ENCODE measurements at places on chromosomes 4 and X.

DNA sequence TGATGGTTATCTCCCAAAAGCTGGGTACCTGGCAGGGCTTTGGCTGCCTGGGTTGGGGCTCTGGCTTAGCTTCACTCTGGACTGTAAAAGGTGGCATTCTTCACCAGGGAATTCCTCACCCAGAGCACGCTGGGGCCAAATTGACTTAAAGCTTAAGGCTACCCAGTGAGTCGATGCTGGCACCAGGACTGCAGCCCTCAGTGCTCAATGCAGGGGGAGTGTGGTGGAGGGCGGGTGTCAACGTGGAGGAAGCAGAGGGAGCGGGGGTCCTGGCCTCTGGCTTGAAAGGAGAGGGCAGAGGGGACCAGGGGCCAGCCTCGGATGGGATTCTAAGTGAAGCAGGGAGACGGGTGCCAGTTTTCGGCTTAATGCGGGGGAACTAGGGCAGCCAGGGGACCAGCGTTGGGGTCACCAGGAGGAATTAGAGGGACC lies 446 bp upstream of the FAM50A start:
- DNase-seq: no peak

DNA sequence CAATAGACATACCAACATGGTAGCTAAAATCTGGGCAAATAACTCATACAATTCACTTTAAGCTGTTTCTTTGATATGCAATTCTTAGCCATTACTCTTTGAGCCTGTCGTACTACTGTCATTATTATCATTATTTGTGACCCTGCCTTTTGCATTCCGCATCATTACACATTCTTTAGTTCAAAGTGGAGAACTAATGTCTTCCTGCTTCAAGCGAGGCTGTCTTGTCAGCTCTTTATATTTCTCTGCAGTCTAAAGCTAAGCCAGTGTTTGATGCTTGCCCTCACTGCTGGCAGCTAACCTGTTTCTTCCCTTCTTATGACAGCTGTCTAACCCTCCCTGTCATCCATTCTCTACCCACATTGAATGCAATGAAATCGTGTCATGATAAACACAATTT lies 186.8 kb downstream of the FAT4 start:
- no peak for DNase-seq

- DNase-seq: no peak
Observed at GRCh38 chrX:70496491-70496890, 51.9 kb downstream of the DLG3 start.

GRCh38 chr4:150826306-150826705 lies 188.8 kb downstream of the LRBA start:
- DNase-seq: no peak

- DNase-seq: no peak
Observed at GRCh38 chrX:47170861-47171692, 22.6 kb upstream of the UBA1 start.

DNA sequence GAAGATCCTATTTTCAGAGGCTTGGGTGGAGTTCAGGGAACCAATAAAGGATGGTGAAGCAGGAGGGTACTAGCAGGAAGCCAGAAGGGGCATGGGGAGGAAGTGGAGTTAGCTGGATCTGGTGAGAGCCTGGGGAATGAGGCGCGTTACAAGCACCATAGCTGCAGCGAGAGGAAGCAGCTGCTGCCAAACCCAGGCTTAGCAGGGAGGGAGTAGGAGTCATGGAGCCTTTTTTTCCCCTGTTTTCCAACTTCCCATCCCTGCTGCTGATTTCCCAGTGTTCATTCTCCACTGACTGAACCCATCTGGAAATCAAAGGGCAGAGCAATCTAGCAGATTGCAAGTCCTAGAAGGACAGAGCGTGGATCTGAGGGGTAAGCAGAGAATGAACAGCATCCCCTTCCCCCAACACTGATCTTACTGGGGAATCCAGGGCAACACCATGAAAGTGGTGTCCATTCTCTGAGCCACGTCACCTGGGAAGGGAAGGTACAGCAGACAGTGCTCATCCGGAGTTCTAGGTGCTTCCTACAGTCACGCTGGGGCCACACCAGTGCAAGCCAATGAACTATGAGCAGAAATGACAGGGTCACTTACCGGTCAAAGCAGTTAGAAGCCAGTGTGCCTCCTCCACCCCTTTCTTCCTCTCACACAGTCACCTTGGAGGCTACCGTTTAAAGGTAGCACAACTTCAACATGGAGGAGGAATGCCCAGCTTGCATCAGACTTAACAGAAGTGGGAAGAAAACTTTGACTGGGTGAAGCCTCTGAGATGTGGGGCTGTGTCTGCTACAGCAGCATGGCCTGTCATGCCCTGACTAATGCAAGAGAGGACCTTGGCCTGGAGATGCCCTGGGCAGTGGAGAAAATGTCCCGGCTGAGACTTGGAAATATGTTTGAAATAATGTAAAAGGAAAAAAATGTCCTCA lies 36.7 kb downstream of the SMIM20 start:
- no peak for DNase-seq

GRCh38 chr4:138802499-138802898 lies 213.1 kb upstream of the NOCT start:
- no peak for DNase-seq

GRCh38 chr4:189385098-189385497 lies 555.6 kb upstream of the FRG1 start:
- DNase-seq: no peak

DNA sequence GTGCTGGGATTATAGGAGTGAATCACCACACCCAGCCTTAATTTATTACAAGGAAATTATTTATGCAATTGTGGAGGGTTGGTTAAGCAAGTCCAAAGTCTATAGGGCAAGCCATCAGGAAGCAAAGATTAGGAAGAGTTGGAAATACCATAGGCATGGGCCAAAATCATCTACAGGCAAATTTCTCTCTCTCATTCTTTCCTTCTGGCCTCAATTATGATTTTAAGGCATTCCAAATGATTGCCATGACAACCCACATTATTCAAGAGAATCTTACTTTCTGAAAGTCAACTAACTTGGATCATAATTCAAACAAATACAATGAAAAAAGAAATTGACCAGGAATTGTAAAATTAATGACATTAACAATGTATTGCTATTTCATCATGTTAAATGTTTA lies 400.8 kb downstream of the GPM6A start:
- DNase-seq: no peak

DNA sequence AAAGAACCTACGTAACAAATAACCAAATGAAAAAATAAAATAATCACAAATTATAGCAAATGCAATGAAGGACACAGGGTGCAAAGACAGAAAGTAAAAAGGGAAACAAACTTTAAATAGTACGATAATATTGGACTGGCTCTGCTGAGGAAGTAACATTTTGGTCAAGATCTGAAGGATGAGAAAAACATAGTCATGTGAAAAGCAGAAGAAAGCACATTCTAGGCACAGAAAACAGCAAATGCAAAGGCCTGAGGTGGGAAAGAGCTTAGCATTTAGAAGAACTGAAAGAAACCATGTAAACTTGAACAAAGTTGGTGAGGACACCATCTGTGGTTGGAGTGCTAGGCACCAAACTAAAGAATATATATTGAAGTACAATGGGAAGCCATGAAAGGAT lies 111.2 kb downstream of the PPP3CA start:
- no peak for DNase-seq

DNA sequence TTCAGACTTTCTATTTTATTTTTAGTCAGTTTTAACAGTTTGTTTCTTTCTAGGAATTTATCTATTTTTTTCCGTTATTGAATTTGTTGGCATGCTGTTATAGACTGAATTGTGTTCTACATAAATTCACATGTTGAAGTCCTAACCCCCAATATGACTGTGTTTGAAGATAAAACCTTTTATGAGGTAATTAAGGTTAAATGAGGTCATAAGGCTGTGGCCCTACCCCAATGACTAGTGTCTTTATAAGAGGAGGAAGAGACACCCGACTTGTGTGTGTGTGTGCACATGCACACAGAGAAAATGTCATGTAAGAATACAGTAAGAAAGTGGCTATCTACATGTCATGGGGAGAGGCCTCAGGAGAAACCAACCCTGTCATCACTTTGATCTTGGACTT lies 146.3 kb downstream of the BRWD3 start:
- DNase-seq: no peak

DNA sequence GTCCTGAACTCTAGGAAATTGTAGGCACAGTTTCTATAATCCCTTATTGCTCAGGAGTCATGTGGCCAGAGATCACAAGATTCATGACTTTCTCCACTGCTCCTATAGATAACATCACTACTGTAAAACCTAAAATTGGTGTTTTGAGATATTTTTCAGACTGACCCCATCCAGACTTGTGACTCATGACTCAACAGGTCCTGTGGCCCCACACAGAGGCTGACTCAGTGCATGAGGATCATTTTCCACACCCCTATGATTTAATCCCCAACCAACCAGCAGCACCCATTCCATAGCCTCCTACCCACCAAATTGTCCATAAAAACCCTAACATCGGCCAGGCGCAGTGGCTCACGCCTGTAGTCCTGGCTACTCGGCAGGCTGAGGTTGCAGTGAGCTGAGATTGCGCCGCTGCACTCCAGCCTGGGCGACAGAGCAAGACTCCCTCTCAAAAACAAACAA lies 13.2 kb upstream of the XIAP start:
- DNase-seq: no peak

DNA sequence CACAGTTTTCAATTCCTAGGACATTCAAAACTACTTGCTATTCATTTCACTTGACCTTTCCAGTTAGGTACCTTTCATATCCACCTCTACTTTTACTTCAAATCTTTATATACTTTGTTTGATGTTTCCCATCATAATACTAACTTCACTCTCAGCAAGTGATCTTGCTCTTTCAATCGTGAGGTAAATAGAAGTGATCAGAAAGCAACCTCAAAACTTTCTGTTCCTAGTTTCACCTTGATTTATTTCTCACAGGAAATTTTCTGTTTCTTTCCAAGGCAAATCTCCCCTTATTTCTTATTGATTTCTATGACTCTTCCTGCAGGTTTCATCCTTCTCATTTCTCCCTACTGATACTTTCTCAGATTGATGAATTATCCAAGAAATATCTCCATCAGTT lies 623.5 kb downstream of the FSTL5 start:
- DNase-seq: no peak

- no peak for DNase-seq
Observed at GRCh38 chr4:185941461-185941860, 127.5 kb upstream of the TLR3 start.

GRCh38 chrX:3384327-3384726 lies 37.9 kb upstream of the MXRA5 start:
- no peak for DNase-seq

DNA sequence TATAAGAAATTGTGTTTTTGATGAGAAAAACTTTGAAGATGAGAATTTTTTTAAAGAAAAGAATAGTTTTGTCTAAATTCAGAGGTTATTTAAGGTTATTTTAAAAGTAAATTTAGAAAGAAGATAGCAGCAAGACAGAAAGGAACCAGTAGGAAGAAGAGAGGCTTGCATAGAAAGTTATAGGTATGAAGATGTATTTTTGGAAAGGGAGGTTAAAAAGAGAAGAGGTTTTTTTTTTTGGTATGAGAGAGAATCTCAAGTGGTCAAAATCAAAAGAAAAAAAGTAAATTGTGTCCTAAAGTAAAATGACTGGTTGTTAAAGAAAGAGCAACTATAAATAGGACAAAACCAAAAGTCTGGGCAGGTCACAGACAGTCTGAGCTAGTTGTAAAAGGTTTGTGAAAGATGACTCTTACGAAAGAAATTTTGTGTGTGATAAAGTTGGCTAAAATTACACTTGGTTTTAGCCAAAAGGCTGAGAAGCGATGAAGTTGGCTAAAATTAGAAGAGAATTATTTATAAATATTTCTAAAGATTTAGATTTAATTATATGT lies 16.4 kb upstream of the EIF4E start:
- no peak for DNase-seq

DNA sequence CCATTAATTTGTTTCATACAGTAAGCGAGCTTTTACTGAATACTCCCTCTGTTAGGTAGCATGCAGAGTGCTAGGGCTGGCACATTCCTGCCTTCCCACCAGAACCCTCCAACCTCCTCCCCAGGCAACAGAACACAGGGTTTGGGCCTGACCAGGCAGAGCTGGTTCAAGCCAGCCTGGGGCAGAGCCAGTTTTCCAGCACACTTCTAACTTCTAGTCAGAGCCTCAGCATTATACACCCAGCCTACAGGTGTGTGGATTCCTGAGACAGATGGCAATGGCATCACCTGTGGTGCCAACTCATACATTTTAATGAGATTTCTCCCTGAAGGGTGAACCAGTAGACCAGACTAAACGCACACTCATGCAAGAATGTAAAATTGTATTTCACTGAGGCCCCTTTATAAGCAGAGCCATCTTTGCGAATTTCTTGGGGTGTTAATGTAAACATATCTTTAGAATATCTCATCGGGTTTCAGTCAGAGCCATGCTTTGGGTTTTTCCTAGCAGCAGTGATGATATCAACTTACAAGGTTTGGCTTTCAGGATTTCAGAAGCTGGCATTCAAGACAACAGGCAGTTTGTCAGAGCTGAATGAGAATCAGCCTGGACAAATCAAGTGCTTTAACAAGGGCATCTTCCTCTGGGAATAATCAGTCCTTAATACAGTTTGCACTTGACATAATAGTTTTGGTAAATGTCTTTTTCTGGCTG lies 92.0 kb downstream of the GATB start:
- DNase-seq: no peak

GRCh38 chr4:152618971-152619370 lies 60.8 kb downstream of the TMEM154 start:
- no peak for DNase-seq

GRCh38 chr4:152763796-152764195 lies 15.7 kb downstream of the TIGD4 start:
- no peak for DNase-seq

DNA sequence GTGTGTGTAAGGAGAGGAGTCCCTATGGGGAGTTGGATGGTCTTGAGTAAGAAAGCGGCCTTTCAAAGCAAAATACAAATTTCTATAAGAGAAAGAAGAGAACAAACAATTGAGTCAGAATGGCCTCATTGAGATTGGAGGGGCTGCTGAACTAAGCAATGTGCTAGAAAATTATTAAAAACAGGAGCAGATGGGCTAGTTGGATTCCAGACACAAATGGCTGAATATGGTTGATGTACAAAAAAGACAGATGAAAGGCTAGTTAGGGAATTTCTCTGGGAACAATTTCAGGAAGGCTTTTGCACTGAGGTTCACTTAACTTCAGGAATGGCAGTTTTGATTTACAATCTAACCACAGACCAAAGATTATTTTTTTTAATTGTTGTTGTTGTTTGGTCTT lies 1806.8 kb upstream of the TENM3 start:
- DNase-seq: no peak

GRCh38 chr4:185283723-185284122 lies 74.3 kb downstream of the SNX25 start:
- no peak for DNase-seq

GRCh38 chr4:135354876-135355275 lies 1153.3 kb upstream of the PABPC4L start:
- DNase-seq: no peak

Measured in activated CD8-positive, alpha-beta memory T cell treated with anti-CD3 and anti-CD28 coated beads, Interleukin-2, amount 50 U/mL, for 48 hours (primary cell).